Activated naive CD8-positive, alpha-beta T cell treated with anti-CD3 and anti-CD28 coated beads for 36 hours (primary cell): ENCODE measurements at places on chromosomes 12 and 14.

DNA sequence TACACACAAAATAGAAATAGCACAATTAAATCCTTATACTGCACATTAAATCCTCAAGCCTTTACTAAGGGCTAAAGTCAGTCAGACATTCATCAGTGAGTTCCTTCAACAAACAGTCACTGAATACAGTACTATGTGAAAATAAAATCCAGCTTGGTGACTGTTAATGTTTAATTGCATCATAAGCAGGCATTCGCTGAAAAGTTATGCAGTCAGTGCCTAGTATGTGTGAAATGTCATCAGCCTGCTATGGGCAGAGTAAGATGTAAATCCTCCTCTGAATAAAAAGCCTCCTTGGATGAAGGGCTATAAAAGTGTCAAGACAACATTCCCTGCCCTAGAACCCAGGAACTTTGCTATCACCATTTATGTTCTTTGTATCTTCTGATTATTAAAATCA is 116.4 kb downstream of the PRICKLE1 start:
- DNase-seq = no peak

DNA sequence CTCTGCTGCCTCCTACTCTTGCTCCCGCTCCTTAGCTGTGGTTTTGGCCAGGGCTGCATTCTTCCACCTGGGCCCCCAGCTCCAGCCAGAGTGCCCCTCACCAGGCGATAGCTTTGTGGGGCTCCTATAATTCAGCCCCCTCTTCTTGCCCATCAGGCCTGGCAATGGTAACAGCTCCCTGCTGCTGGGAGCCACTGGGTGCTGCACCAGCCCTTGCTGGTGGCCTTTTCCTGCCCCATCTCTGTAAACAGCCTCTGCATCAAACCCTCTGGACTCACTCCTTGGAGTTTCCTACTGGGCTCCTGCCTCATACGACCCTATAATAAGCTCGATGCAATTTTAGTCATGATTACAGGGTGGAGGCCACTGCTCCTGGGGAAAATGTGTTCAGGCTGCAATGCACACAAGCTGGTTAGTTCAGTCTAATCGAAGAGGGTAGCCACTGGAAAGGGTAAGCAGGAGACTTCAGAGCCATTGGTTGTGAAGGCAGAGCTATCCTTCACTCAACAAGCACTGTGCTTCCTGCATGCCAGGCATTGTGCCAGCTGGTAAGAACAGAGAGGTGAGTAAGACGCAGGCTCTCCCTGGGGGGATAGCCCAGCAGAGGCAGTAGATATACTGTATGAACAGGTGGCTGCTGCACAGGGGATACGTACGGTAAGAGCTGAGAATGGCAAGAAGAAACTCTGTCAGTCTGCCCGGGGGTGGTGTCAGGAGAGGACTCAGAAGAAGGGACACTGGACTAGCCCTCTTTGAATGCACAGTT is 24.7 kb downstream of the CLMN start:
- DNase-seq = no peak

- DNase-seq = no peak
Measured at GRCh38 chr12:2363836-2364609, 311.2 kb downstream of the CACNA1C start.

GRCh38 chr12:113461666-113462065 is 10.0 kb downstream of the LHX5 start:
- no peak for DNase-seq

DNA sequence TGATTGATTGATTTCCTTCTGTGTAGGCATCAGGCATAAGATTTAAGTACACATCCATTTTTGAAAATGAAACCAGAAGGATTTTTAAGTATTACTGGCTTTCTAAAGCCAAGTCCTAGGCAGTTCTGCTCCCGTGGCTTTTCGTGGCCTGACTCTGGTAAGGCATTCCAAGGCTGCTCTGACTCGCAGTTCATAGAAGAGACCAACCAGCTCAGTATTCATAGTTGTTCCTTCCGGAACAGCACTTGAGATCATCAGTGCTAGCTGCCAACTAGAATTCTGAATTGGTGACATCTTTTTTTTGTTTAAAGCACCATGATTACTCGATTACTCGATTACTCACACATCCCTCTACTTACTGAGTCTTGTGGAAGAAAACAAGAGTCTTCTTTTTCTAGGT is 25.9 kb downstream of the SUDS3 start:
- DNase-seq = no peak
